ENCODE measurements at places on chromosomes 13 and 19.

DNA sequence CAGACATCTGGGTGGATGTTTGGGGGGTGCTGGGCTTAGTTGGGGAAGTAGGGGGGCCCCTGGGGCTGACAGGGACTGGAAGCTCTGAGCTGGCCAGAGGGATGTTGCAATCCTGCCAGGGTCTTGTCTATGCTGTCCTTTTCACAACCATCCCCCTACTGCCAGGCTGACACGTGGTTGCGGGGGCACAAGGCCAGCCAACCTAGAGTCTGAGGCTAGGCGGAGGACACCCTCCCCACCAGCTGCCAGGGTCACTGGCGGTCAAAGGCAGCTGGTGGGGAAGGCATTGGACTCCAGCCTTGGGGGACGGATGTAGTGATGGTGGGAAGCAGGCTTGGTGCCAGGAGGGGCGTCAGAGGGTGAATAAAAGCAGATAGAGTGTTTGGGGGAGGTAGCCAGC lies 1.6 kb upstream of the APOC1 start:
- DNase-seq = no peak

DNA sequence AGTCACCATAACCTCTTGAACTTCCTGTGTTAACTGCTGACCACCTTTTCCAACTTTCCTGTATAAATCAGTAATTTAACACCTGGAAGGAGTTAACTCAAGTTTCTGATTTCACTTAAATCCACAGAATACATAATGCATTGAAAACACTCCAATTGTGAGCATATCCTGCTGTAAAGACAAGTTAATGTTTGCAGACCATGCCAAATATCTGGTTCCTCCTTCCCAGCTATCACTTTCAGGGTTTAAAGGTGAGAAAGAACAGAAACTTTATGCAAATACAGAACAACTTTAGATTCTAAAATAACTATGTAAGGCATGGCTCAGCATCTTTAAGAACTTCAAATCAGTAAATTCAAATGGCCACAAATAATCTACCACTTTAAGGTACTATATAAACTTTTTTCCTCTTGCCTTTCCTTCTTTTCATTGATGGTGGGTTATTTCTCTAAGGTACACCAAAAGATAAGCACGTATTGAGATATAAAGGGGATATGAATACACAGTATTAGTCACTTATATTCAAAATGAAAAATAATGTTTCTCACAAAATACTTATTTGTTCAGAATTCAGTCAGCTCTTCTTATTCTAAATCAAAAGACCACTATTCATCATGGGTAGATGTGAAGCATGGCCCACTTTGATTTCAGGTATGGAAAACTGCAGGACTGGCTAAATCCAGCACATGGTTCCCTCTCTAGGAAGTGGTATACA lies 6.6 kb upstream of the TPTE2 start:
- no peak for DNase-seq

- no peak for DNase-seq
Measured at GRCh38 chr13:60836821-60837220, 439.8 kb downstream of the TDRD3 start.

GRCh38 chr13:75946536-75947284 lies 310.6 kb downstream of the LMO7 start:
- DNase-seq = no peak

- DNase-seq = no peak
Measured at GRCh38 chr13:73492811-73493210, 434.0 kb downstream of the KLF5 start.

- DNase-seq = no peak
Measured at GRCh38 chr13:51067210-51067701, 43.8 kb downstream of the C13orf42 start.

Measured in epithelial cell of prostate (primary cell).